ENCODE measurements at places on chromosomes 1 and 21.
A peak's percentile ranks its signal among the peaks of the same experiment; 100 is the strongest.

DNA sequence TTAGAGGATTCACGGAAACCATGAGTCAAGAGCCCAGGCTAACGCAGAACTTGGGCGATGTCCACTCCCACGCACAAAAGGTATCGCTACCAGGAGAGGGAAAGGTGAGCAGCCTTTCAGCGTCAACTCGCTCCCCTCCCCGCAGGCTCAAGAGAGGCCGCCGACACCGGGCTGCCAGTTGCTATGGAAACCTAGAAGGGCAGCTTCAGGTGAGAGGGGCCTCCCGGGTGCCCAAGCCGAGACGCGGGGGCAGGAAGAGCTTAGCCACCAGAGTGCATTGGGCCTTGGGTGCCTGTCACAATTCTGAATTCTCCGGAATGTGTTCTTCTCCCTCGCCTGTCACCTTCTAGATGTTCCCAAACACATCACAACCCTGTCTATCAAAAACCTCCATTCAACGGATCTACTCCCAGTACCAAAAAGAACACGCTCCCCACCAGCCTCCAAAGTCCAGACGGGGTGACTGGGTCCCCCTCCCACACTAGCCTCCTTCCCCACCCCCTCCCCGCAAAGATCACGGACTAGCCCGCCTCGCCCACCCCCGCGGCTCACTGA lies 694 bp downstream of the MEAF6 start:
- peaks cover 39% of the 10 kb centered on the region for H3K4me1 ChIP-seq
- DNase-seq = peak; percentile 37
- peaks cover 41% of the 10 kb centered on the region for H3K36me3 ChIP-seq
- H3K27ac ChIP-seq = peak overlapping the region; percentile 88

DNA sequence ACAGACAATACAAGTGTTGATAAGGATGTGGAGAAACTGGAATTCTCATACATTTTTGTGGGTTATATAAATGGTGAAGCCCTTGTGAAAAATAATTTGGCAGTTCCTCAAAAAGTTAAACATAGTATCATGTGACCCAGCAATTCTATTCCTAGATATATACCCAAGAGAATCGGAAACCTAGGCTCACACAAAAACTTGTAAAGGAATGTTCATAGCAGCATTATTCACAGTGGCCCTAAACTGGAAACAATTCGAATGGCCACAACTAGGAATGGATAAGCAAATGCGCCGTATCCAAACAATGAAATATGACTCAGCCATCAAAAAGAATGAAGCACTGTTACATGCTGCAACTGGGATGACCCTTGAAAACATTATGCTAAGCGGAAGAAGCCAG lies 3.9 kb upstream of the CD247 start:
- no peak for DNase-seq
- no peaks in the 10 kb centered on the region for H3K36me3 ChIP-seq
- no peak overlapping the region for H3K27ac ChIP-seq
- H3K27me3 ChIP-seq = no peaks in the 10 kb centered on the region

GRCh38 chr1:151720974-151721787 lies at the start of gene RIIAD1:
TSS of gene RIIAD1 (plus strand) at chr1:151721522. CDS start at chr1:151721537, 15 bp downstream.
- 0 out of 2 replicates have a peak within 1 kb of the TSS, but pooled peaks have one; percentile 26 for H3K4me3 ChIP-seq
- peak; percentile 44 for DNase-seq
- peaks cover 31% of the 10 kb centered on the region for H3K27me3 ChIP-seq
- H3K27ac ChIP-seq = no peak within 1 kb of the TSS
- H3K4me1 ChIP-seq = peaks cover 7% of the 10 kb centered on the region

DNA sequence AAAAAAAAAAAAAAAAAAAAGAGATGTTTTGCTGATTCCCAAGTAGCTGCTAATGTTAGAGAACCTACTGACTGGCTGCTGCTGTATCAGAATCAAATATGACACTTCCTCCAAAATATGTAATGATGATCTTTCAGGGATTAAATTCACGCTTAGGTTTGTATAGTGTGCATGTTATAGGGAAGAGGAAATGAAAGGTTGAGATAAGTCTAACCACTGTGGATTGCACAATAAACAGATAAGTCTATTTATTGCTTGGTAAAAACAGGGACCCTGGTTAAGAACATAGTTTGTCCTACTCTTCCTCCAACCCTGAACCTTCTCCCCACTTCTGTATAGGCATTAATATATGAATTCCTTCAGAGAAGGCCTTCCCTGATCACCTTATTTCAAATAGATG lies 13.2 kb downstream of the RC3H1 start:
- no peak overlapping the region for H3K4me3 ChIP-seq
- DNase-seq = no peak
- no peaks in the 10 kb centered on the region for H3K27me3 ChIP-seq
- 0 out of 2 replicates have a peak, but pooled peaks cover 3% of the 10 kb centered on the region for H3K36me3 ChIP-seq
- H3K4me1 ChIP-seq = no peaks in the 10 kb centered on the region

DNA sequence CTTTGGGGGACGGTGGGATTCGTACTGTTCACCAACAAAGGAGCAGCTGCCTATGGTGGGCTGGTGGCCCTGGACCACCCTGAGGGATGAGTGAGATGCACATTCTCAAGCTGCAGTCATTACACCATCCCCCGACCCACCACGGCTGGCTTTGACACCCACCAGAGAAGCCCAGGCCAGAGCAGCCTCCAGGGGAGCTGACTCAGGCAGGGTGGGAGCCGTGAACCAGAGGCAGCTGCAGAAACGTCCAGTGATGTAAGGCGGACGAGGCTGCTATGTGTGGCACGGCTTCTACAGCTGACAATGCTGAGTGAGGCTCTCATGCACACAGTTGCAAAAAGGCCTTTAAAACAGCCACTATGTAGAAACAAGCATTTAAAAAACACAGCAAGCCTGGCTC lies 40.1 kb downstream of the CHAF1B start:
- no peak overlapping the region for H3K27ac ChIP-seq
- no peak for DNase-seq
- no peaks in the 10 kb centered on the region for H3K27me3 ChIP-seq
- no peak overlapping the region for H3K4me3 ChIP-seq
- no peaks in the 10 kb centered on the region for H3K4me1 ChIP-seq
- H3K36me3 ChIP-seq = peaks cover 14% of the 10 kb centered on the region

GRCh38 chr1:178172939-178173338 lies 79.0 kb downstream of the RASAL2 start:
- no peak overlapping the region for H3K4me3 ChIP-seq
- no peaks in the 10 kb centered on the region for H3K27me3 ChIP-seq
- no peaks in the 10 kb centered on the region for H3K4me1 ChIP-seq
- H3K27ac ChIP-seq = no peak overlapping the region
- no peak for DNase-seq

- H3K36me3 ChIP-seq = peaks cover 68% of the 10 kb centered on the region
- no peak overlapping the region for H3K4me3 ChIP-seq
- H3K4me1 ChIP-seq = peaks cover 4% of the 10 kb centered on the region
These were observed 7.5 kb downstream of the SELENOF start for GRCh38 chr1:86906419-86906818.

DNA sequence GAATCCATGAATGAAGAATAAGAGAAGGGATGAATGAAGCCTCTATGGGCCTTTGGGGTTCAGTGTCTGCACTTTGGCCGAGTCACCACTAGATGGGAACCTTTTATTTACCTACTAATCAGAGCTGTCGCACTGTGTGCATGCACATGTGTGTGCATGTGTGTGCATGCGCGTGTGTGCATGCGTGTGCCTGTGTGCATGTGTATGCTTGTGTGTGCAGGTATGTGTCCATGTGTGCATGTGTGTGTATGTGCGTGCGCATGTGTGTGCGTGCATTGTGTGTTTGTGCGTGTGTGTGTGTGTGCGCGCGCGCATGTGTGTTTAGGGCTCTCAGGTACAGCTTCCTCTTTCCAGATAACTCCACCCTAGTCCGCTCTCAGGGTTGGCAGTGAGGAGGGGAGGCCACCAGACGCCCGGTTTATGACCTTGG lies 20.4 kb upstream of the UBXN10 start:
- no peak overlapping the region for H3K27ac ChIP-seq
- H3K4me3 ChIP-seq = no peak overlapping the region
- H3K4me1 ChIP-seq = no peaks in the 10 kb centered on the region

- no peak overlapping the region for H3K4me3 ChIP-seq
- no peak for DNase-seq
- no peak overlapping the region for H3K27ac ChIP-seq
- no peaks in the 10 kb centered on the region for H3K27me3 ChIP-seq
- H3K4me1 ChIP-seq = no peaks in the 10 kb centered on the region
These were observed 14.6 kb downstream of the ZNF362 start for GRCh38 chr1:33270808-33271465.

DNA sequence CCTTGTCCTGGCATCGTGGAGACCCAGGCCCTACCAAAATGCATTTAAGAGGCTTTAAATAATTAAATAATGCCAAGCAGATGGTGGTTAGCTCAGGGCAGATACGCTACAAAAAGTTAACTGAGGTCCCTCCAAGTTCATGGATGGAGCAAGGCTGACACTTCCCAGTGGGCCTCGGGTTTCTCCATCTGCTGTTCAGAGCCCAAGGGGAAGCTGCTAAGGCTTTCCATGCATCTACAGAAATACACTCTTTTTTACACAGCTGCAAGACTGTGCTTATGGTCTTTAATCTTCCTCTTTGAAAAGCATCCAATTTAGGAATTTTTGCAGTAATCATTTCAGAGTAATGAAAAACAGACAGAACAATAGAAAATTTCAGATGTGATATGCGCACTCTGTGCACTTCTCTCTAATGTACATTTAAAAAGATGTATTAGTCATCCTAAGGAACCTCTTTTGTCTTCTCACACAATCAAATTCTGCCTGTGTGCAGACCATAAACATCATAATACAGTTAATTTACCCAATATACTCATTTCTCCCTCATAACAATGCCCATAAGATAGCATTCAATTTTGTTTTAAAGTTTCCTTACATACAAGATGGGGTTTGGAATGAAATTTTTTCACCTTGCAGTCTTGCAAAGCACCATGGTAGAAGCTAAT lies 173.2 kb upstream of the ATP1B1 start:
- H3K4me1 ChIP-seq = no peaks in the 10 kb centered on the region
- no peak overlapping the region for H3K27ac ChIP-seq

DNA sequence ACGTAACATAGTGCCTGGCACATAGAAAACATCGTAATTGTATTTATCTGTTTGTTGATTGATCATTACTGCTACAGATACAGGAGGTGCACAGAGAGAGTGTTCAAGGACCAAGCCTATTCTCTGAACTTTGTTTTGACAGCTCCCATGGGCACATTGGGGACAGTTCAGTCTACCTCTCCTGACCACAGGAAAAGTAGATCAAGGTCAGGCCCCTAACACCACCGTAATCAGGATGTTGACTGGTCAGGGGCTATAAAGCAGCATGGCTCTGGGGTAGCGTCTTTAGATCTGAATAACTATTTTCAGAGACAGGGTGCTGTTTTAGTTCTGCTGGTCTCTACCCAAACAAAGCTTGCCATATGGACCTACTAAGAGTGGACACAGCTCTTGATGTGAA lies 223.1 kb upstream of the IRF2BP2 start:
- no peaks in the 10 kb centered on the region for H3K27me3 ChIP-seq
- H3K27ac ChIP-seq = no peak overlapping the region
- no peak for DNase-seq
- H3K4me1 ChIP-seq = no peaks in the 10 kb centered on the region
- H3K36me3 ChIP-seq = no peaks in the 10 kb centered on the region

GRCh38 chr1:145849356-145850160 lies 4.1 kb downstream of the NUDT17 start:
- no peaks in the 10 kb centered on the region for H3K27me3 ChIP-seq
- H3K4me3 ChIP-seq = no peak overlapping the region
- no peak for DNase-seq
- H3K36me3 ChIP-seq = peaks cover 58% of the 10 kb centered on the region

GRCh38 chr1:97693601-97694000 lies 227.2 kb downstream of the DPYD start:
- no peaks in the 10 kb centered on the region for H3K4me1 ChIP-seq
- H3K27ac ChIP-seq = no peak overlapping the region
- H3K27me3 ChIP-seq = no peaks in the 10 kb centered on the region
- H3K4me3 ChIP-seq = no peak overlapping the region

DNA sequence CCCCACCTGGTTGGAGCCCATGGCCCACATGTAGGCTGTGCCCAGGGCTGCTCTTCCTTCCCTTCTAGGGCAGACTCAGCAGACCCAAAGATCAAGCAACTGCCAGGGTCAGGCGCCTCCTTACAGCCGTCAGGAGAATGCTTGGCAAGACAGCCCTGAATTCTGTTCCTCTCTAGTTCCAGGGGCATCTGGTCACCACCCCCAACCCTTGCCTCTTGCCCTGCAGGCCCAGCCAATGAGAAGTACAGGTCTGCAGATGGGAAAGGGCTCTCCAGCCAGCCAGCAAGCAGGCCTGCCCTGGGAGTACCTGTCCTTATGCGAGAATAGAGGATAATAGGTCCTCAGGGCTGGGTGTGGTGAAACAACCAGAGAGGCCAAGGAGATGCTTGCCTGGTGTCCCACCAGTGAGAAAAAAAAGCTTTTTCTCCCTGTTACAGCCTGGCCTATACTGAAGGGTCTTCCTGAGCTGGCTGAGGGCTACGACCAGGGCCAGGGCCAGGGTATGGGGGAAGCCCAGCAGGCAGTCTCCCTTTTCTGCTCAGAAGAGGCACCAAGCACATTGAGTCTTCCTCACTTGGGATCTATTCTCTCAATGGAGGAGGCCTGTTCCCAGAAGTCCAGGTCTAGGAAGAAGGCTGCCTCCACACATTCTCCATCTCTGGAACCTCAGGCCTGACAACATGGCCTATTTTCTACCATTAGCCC lies 31.4 kb downstream of the NAV1 start:
- no peaks in the 10 kb centered on the region for H3K36me3 ChIP-seq
- no peaks in the 10 kb centered on the region for H3K4me1 ChIP-seq
- H3K27me3 ChIP-seq = no peaks in the 10 kb centered on the region
- H3K27ac ChIP-seq = no peak overlapping the region
- no peak for DNase-seq

DNA sequence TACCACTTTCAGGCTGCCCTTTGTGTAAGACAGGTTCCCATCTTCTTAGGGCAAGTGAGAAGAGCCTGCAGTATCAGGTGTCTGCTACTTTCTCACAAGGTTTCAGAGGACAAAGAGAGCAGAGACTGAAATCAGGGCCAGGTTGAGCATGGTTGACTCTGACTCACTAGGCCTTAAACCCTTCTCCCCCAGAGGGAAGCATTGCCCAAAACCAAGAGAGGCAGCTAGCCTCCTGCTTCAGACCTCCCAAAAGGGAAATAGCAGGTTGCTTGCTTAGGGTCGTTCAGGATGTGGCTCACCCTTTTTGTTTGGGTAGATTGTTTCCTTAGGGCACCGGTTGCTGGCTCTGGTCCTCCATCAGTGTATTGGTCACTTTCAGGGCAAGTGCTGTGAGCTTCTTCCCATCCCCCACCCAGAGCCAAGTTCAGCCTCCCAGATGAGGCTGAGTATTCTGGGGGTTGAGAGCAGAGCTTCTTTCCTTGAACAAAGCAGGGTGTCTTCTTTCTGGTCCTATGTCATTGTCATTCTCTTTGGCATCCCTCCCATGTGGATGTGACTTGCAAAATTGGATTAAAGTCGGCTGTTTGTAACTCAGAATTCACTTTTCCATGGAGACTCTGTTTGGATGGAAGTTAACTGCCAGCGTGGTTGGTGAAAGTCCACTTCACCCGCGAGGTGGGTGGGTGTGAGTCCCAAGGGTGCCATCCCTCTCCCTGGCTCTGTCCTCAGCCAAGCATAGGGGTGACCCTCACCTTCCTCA lies 55.5 kb upstream of the GALNT2 start:
- H3K27me3 ChIP-seq = no peaks in the 10 kb centered on the region
- H3K36me3 ChIP-seq = no peaks in the 10 kb centered on the region
- no peak overlapping the region for H3K4me3 ChIP-seq
- DNase-seq = no peak

GRCh38 chr1:3467096-3468036 lies 12.9 kb downstream of the ARHGEF16 start:
- no peak overlapping the region for H3K4me3 ChIP-seq
- H3K27me3 ChIP-seq = peaks cover 6% of the 10 kb centered on the region
- H3K36me3 ChIP-seq = no peaks in the 10 kb centered on the region
- H3K4me1 ChIP-seq = no peaks in the 10 kb centered on the region
- no peak for DNase-seq
- no peak overlapping the region for H3K27ac ChIP-seq
